T-helper 2 cell (primary cell): ENCODE measurements at places on chromosomes 1 and 21.

- DNase-seq, result no peak
Measured at GRCh38 chr1:204370176-204370575, 10.4 kb upstream of the PLEKHA6 start.

DNA sequence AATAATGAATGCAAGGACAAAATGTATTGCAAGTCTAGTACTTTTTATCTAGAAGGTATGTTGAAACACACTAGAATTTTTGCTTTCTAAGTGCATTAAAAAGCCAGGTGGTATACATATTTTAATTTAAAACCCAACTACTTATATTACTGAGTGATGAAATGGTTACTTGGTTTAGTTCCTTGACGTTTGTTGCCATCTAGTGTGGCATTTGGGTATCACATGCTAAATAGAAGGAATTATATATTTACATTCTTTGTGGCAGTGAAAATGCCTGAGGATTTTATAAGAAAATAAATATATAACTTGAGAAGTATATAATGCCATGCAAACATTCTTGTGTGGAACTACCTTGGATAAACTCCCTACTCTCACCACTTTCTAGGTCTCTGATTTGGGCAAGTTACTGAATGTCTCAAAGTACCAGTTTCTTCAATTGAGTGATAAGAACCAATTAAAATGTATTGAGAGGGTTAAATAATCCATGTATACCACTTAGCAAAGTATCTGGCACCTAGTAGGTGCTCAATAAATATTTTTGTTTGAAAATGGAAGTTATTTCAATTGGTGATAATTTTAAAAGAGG is 69.6 kb downstream of the SDCCAG8 start:
- DNase-seq, result no peak

- no peak for DNase-seq
Measured at GRCh38 chr1:24745711-24746413, 615 bp downstream of the CLIC4 start.

DNA sequence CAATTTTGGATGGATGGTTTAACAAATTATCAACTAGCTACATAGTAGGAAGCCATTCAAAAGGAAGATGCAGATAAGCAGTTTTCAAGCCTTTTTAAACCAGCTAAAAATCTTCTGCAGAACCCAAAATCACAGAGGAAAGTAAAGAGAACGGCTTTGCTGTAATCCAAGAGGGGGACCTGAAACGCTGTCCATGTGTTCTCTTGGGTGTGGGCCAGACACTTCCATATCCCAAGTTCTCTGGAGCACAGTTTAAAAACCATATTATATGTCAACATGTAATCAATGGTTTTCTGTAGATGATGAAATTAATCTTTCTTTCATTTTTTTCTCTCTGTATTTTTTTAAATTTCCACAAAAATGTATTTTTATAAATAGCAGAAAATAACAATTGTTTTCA is 90.5 kb downstream of the SELENOF start:
- DNase-seq, result no peak

DNA sequence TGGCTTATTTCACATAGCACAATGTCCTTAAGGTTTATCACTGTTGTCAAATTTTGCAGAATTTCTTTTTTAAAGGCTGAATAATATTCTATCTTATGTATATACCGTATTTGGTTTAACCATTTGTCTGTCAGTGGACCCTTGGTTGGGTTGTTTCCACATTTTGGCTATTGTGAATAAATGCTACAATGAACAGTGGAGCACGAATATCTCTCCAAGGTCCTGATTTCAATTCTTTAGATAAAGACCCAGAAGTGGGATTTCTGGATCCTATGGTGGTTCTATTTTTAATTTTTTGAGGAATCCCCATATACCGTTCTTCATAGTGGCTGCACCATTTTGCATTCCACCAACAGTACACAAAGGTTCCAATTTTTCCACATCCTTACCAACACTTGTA is 5.8 kb upstream of the ZBTB17 start:
- DNase-seq, result no peak

DNA sequence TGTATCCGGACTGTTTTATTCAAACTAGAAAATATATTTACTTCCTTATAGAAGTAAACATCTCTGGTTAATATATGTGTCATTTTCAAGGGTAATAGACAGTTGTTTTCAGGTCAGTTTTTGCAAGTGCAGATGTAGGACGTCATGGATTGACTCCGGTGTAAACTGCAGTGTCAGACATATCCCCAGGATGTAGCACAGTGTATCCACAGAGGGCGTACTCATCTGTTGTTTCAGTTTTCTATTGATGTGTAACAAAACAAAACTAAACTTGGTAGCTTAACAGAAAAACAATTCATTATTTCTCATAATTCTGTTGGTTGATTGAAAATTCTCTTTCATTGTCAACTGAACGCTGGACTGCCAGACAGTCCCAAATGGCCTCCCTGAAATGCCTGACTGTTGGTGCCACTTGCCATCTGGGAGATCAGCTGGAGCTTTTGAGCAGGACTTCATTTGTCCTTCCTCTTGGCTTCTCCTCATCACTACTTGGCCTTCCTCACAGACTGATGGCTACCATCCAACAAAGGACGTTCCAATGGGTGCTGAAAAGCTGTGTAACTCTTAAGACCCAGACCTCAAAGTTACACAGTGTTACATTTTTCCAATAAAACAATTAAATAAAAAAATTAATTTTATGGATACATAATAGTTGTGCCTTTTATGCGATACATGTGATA is 181.6 kb downstream of the NCAM2 start:
- no peak for DNase-seq

DNA sequence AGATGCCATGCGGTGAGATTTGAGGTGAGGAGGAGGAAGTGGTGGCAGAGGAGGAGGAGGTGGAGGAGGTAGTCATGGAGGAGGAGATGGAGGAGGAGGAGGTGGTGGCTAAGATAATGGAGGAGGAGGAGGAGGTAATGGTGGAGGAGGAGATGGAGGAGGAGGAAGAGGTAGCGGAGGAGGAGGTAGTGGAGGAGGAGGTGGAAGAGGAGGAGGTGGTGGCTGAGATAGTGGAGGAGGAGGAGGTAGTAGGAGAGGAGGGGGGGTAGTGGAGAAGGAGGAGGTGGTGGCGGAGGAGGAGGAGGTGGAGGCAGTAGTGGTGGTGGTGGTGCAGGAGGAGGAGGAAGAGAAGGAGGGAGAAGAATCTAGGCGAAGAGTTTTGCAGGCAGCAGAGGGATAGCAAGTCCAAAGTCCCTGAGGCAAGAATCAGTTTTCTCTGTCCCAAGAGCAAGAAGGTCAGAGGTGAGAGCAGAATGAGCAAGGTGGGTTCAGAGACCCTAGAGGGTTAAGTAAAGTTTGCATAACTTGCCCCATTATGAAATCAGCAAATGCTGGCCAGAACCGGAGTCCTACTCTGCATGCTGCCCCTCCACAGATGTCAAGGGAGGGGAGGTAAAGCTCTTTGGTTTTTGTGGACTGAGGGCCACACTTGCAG is 38.9 kb upstream of the GNPAT start:
- DNase-seq, result no peak

- peak; percentile 18 for DNase-seq
Measured at GRCh38 chr1:52032785-52033131, 852 bp downstream of the KTI12 start.

DNA sequence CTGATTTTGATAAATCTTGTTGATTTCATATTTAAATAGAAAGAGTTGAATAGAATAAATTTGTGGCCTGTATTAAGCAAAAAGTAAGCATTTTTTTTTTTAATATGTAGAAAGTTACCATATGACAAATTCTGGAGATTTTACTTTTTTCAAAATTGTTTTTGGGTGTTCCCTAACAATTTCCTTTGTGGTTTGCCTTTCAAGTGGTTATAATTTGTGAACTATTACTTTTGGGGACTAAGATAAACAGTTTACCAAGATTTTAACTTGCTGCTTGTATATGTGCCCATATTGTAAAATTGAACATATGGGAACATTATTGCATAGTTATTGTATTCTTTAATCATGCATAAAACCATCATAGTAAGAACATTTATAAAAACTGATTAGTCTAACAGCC is 34.6 kb downstream of the SLC30A7 start:
- no peak for DNase-seq

GRCh38 chr1:209622841-209623829 is 29.1 kb downstream of the LAMB3 start:
- no peak for DNase-seq

DNA sequence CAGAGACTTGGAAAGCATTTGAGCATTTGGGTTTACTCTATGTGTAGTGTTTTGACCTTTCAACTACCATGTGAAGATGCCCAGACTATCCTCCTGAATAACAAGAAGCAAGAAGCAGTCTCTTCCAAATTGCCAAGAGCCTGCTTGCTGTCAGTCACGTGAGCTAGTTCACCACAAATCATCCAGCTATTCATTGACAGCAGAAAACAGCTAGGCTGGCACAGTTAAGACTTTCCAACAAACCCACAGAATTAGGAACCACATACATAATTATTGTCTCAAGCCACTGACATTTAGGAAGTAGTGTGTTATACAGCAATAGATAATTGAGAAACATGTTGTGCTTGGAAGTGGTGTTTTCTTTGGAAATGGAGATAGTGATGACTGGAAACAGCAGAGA is 1652.0 kb downstream of the NCAM2 start:
- no peak for DNase-seq

DNA sequence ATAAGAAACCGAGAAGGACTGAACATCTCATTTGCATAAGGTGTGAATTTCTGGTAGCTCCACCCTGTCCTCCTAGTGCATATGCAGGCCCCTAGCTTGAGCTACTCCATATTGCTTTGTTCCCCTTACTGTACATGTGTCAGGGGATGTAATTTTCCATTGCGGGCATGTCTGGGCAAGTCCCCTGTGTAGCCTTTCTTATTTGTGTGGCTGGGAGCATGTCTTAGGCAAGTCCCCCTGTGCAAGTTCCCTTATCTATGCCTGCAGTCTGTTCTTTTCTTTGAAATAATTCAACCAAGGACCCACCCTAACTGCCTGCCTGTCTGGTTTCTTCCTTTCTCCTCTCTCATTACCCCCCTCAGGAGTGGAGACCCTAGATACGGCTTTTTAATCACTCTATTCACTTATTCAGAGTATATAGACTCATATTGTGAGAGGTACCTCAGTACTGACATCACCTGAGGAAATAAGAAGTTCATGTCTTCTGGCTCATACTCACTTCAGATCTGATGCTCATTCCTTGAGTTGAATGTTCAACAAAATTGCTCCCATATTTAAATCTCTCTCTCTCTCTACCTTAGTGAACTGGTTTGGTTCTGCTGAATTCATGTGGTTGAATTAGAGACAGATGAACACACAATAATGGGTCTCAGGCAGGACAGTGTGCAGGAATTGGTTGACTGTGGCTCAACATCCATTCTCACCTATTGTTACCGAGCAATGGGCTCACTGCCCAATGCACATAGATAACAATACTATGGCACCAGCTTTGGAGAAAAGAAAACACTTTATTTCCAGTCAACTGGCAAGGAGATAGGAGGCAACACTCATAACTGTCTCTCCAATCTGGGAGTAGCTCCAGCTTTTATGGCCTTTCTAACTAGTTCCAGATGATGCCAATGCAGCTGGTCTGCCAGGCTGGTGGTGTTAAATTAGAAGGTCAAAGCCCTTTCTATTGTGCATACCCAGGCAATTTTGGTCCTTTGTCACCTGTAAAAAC is 27.9 kb upstream of the NPL start:
- DNase-seq, result no peak

GRCh38 chr1:12370333-12370975 is 140.6 kb downstream of the VPS13D start:
- DNase-seq, result no peak

- no peak for DNase-seq
Measured at GRCh38 chr1:229283183-229283611, 12.3 kb downstream of the RAB4A start.

GRCh38 chr1:110643879-110644472 is 30.8 kb downstream of the KCNA3 start:
- DNase-seq, result no peak

DNA sequence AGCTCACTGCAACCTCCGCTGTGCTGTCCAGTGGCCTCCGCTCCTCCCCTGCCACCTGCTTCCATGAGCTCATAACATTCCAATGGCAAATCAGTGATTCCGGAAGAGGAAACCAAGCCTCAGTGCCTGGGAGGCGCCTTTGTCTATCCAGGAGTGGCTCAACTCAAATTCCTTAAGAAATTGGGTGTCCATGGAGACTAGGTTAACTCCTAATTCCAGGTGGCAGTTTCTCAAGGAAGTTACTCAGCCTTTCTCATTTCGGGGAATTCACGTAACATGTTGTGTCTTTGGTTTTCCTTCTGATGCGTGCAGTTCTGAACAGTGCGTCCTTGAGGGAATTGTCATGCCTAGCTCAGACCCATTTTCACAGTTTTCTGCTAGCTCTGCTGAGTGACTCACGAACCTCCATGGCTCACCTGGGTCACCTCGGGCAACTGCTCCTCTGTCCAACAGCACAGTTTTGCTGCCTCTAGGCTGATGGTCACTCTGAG is 89.9 kb upstream of the DSCAM start:
- DNase-seq, result no peak

- DNase-seq, result no peak
Measured at GRCh38 chr1:18245647-18246046, 138.0 kb downstream of the IGSF21 start.

DNA sequence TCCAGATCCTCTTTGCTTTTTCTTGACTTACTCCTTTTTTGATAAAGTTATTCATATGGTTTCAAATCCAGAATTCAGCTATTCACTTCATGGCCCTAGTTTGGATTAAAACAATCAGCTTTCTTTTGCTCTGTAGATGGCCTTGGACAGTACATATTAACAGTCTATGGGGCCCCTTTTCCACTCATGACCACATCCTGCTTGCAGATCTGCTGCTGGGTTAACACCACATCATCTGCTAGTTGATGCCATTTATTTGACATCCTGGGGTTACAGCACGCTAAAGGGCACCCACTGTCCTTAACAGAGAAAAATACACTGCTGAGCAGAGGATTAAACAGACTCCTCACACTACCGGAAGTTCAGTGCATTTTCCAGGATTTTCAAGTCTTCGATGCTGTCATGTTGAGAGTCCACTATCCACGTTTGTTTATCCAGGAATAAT is 941 bp upstream of the IFI16 start:
- peak; percentile 97 for DNase-seq

- peak; percentile 3 for DNase-seq
Measured at GRCh38 chr1:67393240-67393639, 37.0 kb downstream of the SERBP1 start.

GRCh38 chr1:11924334-11925195 is 1.7 kb downstream of the KIAA2013 start:
- peak; percentile 45 for DNase-seq

DNA sequence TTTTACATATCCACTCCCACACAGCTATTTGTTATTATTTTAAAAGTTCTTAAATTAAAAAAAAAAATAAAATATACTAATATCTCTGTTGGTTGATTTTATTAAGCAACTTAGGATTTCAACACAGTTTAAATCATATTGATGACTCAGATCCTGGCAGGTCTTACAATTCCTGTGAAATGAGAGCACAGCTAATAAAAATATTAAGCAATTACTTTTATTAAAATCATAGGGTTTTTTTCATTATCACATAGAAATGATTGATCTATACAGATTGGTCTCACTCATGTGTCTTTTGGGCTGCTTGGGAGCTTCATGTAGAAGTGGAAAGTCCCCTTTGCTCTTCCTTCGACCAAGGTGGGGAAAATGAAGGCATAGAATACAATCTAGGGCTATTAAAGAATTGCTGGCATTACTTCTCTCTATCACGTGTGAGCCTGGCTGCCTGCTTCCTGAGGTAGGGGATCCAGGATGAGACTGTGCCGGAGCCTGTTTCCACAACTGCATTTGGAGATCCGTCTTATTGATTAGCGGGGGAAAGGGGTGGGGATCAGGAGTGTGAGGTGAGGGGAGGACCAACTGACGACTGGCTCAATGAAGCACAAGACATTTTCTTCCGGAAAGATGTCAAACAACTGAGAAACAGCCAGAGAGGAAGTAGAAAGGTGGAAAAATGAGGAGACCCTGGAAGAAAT is 858.0 kb downstream of the USP25 start:
- DNase-seq, result no peak

- no peak for DNase-seq
Measured at GRCh38 chr1:230284891-230285290, 141.2 kb downstream of the PGBD5 start.
